SK-MEL-5 (cell line): ENCODE measurements at places on chromosomes 5 and 9. TPM values are rescaled to one million over a fixed set of nuclear protein-coding genes. Genes with fewer than 3 reads are reported as not detected.

ZFR gene
- 105 TPM in 2 replicates for total RNA-seq

IL5 gene
- total RNA-seq = not detected in 2 replicates

ESM1 gene
- total RNA-seq = not detected in 2 replicates

IL4 gene
- total RNA-seq = not detected in 2 replicates

IL12B gene
- total RNA-seq = not detected in 2 replicates

PHF24 gene
- total RNA-seq = 0.71 and 1.3 TPM in 2 replicates

GLRA1 gene
- not detected in 2 replicates for total RNA-seq

EDIL3 gene
- total RNA-seq = 8.2 and 8.5 TPM in 2 replicates

ZCCHC10 gene
- 18.5 and 20.1 TPM in 2 replicates for total RNA-seq
